ENCODE measurements at places on chromosomes 7 and 10. TPM values are rescaled to one million over a fixed set of nuclear protein-coding genes. Genes with fewer than 3 reads are reported as not detected.

DNA sequence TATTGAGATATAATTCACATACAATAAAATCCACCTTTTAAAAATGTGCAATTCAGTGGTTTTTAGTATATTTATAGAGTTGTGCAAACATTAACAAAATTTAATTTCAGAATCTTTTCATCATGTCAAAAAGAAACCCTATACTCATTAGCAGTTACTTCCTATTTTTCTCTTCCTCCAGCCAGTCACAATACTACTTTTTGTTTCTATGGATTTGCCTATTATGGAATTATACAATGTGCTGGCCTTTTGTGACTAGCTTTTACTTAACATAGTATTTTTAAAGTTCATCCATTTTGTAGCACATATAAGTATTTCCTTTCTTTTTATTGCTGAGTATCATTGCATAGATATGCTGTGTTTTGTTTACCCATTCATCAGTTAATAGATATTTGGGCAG, 199.9 kb upstream of the IMMP2L start:
- no peak overlapping the region for H3K27ac ChIP-seq
- DNase-seq, result no peak
- H3K4me3 ChIP-seq, result no peak overlapping the region
- no peaks in the 10 kb centered on the region for H3K36me3 ChIP-seq
- H3K4me1 ChIP-seq, result peaks cover under 1% of the 10 kb centered on the region

DNA sequence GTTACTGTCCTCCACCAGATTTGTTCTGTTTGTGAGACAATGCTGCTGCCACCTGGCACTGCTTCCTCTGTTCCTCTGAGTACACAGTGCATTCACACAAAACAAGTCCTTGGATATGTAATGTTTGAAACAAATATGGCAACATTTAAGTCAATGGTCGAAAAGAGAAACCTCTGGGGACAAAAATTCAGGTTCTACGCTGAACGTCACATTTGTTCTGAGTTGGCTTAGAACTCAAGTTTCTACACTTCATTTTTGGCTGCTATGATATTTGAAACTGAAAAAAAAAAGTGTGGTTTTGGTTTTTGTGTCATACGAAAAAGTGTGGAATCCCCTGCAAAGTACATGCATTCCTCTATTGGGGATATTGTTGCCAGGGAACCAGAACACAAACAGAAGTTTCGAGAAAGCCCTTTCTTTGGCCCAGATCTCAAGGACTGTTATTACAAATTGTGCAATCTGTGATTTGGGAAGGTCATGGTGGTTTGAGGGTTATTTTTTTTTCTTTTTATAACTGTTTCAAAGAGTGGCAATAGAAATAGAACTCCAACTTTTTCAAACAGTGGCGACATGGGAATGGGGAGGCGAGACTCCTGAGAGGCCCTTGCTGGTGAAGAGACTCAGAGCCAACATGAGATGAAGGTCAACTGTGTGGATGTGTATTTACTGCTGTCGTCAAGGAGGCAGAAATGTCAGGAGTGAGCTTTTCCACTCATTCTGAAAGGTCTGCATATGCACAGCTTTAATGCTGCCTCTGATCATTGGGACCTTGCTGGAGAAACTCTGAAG, 127.5 kb downstream of the CUBN start:
- H3K27me3 ChIP-seq, result no peaks in the 10 kb centered on the region
- no peak overlapping the region for H3K4me3 ChIP-seq
- peak; percentile 97 for DNase-seq
- peaks cover 25% of the 10 kb centered on the region for H3K4me1 ChIP-seq

GRCh38 chr7:94509264-94509886, at the start of gene CASD1:
CASD1 (plus strand) TSS chr7:94509809; CDS start chr7:94510085, 276 bp downstream.
- DNase-seq, result peak; percentile 10
- no peaks in the 10 kb centered on the region for H3K4me1 ChIP-seq
- H3K27me3 ChIP-seq, result no peaks in the 10 kb centered on the region
- peak within 1 kb of the TSS; percentile 79 for H3K27ac ChIP-seq
- no peaks in the 10 kb centered on the region for H3K36me3 ChIP-seq

GRCh38 chr10:131841131-131841660, 59.6 kb upstream of the PPP2R2D start:
- no peaks in the 10 kb centered on the region for H3K4me1 ChIP-seq
- no peak overlapping the region for H3K4me3 ChIP-seq
- no peak overlapping the region for H3K27ac ChIP-seq

DNA sequence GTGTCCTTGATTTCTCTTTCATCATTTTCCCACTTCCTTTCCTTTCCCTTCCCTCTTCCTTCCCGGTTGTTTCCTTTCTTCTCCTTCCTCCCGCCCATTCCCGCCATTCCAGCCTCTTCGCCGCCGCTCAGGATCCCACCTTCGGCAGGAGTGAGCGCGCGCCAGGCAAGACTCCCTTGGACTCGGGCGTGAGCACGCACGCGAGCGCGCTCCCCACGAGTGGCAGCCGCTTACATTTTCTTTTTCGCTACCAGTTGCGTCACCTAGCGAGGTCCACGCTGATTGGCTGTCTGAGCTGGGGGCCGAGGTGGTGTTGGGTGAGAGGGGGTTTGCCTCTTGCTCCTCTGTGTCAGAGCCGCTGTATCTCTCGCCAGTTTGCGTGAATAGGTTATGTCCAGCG, 11.8 kb downstream of the ZAN start:
- H3K4me1 ChIP-seq, result no peaks in the 10 kb centered on the region
- peaks cover 4% of the 10 kb centered on the region for H3K27me3 ChIP-seq

Gene ABHD11
- 7.1 TPM for total RNA-seq

DNA sequence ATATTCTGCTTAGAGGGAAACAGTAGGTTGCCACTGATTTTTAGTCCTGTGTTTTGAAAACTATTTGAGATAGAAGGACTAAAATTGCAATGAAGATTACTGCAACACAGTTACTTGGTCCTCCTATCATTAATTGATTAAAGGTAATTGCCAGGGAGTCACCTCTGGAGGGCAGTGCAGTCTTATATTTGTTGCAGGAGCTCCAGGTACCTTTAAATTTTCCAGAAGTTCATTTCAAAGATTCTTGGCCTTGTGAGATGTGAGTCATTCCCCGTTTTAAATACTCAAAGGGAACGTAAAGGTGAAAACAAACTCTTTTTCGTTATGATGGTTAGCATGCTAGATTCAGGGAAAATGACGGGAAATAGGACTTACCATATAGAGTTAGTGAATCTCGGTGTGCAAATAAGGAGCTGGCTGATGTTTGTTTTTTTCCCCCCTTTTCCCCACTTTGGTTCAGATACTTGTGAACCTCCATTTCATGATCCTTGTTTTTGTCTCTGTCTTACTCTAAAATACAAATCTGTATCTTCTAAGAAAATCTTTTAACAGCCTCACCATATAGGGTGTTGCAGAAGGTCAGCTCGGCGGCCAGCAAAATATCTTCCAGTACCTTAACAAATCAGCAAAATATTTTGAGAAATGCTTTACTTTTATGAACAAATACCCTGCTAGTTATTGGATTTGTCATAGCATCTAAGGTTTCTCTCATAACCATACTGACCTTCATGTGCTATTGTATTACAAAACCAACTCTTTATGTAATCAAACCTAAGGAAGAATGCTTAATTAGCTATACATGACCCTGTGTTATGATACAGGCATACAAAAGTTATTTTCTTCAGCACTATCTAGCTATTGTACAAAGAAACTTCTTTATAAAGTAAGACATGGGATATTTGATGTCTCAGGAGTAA, 143.0 kb upstream of the HDAC9 start:
- H3K4me3 ChIP-seq, result no peak overlapping the region
- DNase-seq, result peak; percentile 78
- no peaks in the 10 kb centered on the region for H3K36me3 ChIP-seq
- no peaks in the 10 kb centered on the region for H3K4me1 ChIP-seq

- no peak overlapping the region for H3K4me3 ChIP-seq
- H3K27ac ChIP-seq, result no peak overlapping the region
- H3K36me3 ChIP-seq, result no peaks in the 10 kb centered on the region
- H3K4me1 ChIP-seq, result peaks cover 17% of the 10 kb centered on the region
Observed at GRCh38 chr7:2523461-2523936, 3.9 kb downstream of the LFNG start.

DNA sequence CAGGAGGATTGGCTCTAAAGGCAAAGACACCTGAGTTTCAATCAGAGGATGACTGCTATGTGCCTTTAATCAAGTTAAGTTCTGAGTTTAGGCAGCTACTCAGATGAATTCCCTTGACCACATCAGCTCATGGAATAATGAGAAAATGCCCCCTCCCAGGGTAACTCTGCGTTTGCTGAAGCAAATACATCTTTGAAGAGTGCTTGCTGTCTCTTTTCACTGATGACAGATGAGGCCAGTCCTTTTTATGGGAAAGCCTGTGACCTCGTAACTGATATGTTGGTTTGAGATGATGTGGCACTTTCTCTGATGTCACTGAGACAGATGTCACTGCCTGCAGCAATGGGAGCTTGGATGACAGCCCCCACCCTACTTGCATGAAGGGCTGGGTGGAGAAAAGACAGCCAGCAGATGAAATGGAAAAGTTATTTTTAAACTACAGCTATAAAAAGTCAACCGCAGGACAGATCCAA, 43.7 kb upstream of the DGKI start:
- no peaks in the 10 kb centered on the region for H3K4me1 ChIP-seq
- H3K27ac ChIP-seq, result no peak overlapping the region
- H3K4me3 ChIP-seq, result no peak overlapping the region
- peaks cover 11% of the 10 kb centered on the region for H3K36me3 ChIP-seq
- H3K27me3 ChIP-seq, result no peaks in the 10 kb centered on the region
- DNase-seq, result no peak

DNA sequence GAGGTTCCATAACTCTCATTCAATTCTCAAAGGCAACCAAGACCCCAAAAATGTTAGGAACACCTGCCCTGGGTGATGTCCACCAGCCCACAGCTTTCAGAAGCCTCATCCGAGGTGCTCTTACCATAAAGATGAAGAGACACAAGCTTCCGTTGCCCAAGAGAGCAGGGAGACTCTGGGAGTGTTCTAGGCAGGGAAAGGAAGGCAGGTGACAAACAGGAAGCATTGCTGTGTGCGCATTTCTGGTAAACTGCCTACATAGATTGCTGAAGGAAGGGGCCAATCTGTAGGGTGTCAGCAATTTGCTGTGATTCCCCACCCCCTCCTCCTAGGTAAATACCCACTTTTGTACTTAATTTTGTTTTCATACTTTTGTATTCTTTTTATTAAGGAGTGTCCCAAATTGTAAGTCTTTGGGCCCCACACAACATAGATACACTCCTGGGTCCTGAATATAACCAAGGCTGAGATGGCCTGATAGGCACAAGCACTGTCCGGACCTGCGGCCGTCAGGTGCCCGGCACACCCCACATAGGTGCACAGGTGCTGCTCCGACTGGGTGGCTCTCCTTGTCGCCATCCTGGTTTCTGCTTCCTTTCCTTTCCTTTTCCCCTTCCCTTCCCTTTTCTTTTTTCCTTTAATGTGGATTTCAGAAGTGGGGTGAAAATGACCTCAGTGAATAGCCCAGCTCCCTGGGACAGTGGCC, 51.4 kb upstream of the SMNDC1 start:
- peaks cover 30% of the 10 kb centered on the region for H3K4me1 ChIP-seq
- no peaks in the 10 kb centered on the region for H3K27me3 ChIP-seq
- H3K36me3 ChIP-seq, result no peaks in the 10 kb centered on the region
- no peak for DNase-seq
- peak overlapping the region; percentile 95 for H3K27ac ChIP-seq

- H3K4me1 ChIP-seq, result no peaks in the 10 kb centered on the region
- peak; percentile 91 for DNase-seq
- H3K4me3 ChIP-seq, result no peak overlapping the region
- H3K36me3 ChIP-seq, result no peaks in the 10 kb centered on the region
- H3K27me3 ChIP-seq, result no peaks in the 10 kb centered on the region
Observed at GRCh38 chr7:133530682-133531081, 277.8 kb downstream of the EXOC4 start.

Gene PNLIPRP3
- not detected for total RNA-seq

DNA sequence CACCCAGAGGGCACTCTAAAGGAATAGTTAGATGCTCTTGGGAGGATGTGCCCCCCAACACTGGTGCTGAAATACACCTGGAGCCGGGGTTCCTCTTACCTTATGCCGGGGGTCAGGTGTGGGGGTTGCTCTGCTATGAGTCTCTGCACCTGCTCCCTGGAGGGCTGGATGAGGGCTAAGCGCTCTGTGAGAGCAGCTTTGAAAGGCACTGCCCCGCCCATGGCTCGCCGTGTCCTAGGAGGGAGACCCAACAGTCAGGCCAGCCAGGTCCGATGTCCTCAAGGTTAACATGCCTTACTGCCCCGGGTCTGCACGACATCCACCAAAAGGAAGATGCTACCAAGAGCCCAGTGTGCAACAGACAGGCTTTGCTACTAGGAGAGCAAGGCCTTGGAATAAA, 31.7 kb downstream of the PSPH start:
- no peak overlapping the region for H3K4me3 ChIP-seq
- no peaks in the 10 kb centered on the region for H3K27me3 ChIP-seq
- H3K27ac ChIP-seq, result no peak overlapping the region
- no peak for DNase-seq
- H3K4me1 ChIP-seq, result no peaks in the 10 kb centered on the region

DNA sequence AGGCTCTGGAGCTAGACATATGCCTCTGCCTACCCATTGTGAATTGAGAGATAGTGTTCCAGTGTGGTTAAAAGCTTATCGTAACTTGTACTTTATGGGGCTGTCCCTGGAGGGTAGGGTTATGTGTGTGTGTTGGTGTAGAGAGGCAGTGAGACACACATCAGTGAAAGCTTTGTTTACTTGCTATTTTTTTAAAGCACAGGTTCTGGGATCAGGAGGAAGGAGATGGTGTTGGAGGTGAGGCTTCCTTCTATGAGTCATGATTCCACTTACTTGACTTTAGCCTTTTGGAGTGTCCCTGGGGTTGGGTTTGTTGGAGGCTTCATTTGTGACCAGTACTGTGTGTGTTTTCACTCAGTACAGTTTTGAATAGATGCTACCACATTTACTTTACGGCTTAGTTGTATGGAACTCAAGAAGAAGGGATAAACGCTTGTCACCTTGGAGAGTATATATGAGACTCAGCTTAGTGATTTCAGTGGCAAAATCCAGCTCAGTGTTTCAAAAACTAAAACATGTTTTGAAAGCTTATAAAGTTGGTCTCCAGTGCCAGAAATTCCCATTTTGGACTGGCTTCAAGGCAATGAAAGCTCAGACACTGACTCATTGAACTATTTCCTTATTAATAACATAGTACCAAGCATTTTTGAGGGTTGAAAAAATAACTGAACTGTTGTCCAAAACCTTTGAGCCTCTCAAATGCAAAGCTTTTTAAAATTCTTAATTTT, 106.2 kb downstream of the PLXDC2 start:
- H3K4me3 ChIP-seq, result no peak overlapping the region
- no peaks in the 10 kb centered on the region for H3K36me3 ChIP-seq
- no peaks in the 10 kb centered on the region for H3K27me3 ChIP-seq
- peak; percentile 88 for DNase-seq
- H3K27ac ChIP-seq, result no peak overlapping the region

- no peaks in the 10 kb centered on the region for H3K27me3 ChIP-seq
- H3K36me3 ChIP-seq, result no peaks in the 10 kb centered on the region
- H3K4me3 ChIP-seq, result no peak overlapping the region
- no peak overlapping the region for H3K27ac ChIP-seq
Observed at GRCh38 chr10:80324891-80325364, 31.6 kb downstream of the DYDC1 start.

GRCh38 chr7:153247926-153248325, 488.4 kb downstream of the ACTR3B start:
- no peaks in the 10 kb centered on the region for H3K27me3 ChIP-seq
- no peak for DNase-seq
- H3K27ac ChIP-seq, result no peak overlapping the region
- no peak overlapping the region for H3K4me3 ChIP-seq
- no peaks in the 10 kb centered on the region for H3K4me1 ChIP-seq
